ENCODE measurements at places on chromosomes 1 and 21.

GRCh38 chr1:56380531-56380930, 198.8 kb downstream of the PLPP3 start:
- DNase-seq: no peak

GRCh38 chr1:1925437-1926345, 6.6 kb upstream of the TMEM52 start:
- DNase-seq: no peak

DNA sequence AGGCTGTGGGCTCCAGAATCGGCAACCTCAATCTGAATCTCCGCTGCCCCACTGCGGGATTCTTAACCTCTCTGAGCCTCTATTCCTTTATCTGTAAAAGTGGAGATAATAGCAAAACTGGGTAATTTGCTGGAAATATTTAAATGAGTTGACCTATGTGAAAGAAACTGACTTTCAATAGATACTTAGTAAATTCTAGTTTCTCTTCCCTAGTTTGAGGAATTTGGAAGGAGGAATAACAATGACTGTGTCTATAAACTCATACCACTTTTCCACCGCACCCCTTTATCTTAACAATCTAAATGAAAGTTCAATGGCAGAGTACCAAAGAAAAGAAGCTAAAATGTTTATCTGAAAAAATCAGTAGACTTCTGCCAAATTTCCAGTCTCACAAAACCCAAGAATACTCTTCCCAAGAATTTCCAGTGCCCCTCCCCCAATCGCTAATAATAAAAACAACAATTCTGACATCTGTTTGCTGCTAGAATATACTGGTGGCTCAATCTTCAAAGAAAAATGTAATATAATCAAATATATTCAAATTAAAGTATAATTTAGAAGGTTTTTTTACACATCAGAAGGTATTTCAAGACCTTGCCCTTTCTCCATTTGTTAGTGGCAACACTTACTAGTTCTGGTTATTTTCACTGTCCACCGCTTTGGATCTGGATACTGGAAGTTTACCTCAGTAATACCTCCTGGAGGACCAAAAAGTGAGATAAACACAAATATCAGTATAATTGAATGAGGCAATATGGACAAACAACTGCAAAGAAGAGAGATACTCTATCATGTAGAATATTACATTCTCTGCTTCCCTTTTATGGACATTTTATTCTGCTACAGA, 171.2 kb downstream of the LTN1 start:
- no peak for DNase-seq

DNA sequence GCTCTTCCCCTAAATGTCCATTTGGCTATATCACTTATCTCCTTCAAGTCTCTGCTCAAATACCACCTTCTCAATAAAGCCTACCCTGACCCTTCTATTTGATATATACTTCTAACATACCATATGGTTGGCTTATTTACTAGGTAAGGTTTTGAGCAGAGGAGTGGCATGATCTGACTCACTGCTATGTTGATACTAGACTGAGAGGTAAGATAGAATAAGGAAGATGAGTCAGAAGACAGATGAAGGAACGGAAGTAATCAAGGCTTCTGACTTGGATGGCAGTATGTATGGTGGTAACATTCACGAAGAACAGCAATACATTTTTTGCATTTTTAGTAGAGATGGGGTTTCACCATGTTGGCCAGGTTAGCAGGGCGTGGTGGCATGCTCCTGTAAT, 4.8 kb upstream of the HRNR start:
- no peak for DNase-seq

DNA sequence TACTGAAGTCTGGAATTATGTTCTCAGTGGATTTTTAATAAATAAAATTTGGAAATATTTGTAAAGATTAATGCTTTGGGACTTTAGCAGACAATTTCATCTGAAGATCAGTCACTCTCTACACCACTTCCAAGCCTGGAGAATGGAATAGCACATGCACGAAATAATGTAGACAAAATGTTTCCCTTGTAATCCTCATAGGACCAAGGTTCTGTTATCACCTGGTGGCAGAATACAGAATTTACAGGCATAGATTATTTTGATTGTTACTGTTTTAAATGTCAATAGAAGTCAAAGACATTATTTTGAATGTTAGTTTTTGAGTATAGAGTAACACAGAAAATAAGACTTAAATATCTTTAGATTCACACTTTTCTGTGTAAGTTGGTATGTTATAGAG, 9.1 kb upstream of the ELAVL4 start:
- DNase-seq: no peak

- DNase-seq: no peak
Measured at GRCh38 chr1:227541796-227542152, 21.6 kb upstream of the ZNF678 start.

DNA sequence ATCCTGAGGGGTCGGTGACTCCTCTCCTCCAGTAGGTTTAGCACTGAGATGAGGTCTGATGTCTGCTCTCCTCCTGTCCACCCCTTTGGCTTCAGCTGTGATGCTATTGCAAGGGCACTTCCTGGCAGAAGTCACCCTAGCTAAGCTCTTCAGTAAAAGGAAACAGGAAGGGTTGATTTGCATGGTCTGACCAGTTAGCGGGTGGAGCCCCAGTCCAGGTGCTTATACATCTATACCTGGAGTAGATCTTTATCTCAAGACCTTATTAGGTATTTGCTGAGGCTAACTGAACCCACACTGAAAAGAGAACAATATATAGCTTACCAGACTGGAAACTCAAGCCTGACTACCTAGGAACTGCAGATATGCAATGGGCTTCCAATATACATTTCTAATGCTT, 28.9 kb upstream of the NFASC start:
- DNase-seq: no peak

DNA sequence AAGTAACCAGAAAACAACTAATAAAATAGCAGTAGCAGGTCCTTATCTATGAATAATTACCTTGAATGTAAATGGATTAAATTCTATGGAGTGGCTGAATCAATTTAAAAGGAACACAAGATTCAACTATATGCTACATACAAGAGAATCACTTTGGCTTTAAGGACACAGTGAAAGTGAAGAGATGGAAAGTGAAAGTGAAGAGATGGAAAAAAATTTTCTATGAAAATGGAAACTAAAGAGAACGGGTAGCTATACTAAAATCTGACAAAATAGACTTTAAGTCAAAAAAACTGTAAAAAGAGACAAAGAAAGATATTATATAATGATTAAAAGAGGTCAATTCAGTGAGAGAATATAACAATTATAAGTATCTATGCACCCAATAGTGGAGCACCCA, 54.7 kb downstream of the C1orf185 start:
- no peak for DNase-seq

DNA sequence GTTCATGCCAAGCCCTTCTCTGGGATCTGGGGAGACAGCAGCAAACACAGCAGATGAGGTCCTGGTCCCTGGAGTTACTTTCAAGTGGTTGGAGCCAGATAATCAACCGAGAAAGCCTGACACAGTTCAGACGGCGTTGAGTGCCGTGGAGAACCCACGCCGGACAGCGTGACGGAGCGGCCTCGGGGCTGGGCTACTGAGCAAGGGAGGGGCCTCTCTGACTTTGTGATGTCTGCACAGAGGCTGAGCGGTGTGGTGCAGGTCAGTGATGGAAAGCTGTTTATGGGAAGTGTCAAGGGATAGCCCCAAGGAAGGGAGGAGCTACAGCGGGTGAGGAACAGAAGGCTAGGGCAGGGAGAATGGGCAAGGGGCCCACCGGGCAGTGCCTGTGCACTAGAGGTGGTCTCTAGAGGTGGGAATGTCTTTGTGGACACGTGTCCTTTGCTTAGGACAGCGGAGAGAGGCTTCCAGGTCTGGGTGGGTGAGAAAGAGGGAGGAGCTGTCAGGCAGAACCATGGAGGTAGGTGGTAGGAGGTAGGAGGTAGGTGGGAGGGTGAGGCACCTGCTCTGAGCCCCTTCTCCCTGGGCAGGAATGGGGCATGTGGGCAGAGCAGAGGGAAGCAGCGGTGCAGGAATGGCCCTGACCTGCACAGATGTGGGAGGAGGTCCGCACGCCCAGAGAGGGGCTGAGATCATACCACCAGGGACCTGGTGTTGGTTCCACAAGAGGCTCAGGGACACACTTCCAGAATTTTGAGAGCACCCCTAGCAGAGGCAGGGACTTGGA, 62.8 kb downstream of the RUNX3 start:
- no peak for DNase-seq

DNA sequence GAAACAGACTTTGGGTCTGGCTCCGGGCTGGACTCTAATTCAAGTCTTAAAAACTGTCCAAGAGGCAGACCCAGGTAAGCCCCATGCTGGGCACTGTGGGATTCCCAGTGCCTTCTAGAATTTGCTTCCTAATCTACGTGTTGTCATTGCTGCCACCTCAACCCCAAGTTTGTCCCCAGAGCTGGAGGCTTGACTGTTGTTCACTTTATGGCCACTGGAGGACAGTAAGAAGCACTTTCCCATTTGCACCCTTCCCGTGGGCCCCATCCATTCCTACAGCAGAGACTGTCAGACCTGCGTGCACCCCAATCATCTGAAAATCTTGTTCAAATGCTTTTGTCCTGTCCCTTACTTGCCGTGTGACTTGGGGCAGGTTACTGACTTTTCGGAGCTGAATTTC, 29.4 kb upstream of the VASH2 start:
- peak; percentile 72 for DNase-seq

DNA sequence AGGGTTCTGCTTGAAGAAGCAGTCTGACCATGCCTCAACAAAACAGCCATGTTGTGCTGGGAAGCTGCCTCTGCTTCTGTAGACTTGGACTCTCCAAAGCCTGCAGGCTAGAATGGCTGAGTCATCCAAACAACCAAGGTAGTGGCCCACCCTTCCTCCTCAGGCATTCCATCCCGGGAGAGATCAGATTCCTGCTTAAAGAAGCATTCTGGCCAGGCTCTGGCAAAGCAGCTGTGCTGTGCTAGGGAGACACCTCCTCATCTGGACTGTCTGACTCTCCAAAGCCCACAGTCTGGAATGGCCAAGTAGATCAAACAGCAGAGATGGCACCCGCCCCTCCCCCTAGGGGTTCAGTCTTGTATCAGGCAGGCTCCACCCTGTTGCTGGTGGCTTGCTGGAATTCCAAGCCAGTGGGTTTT, 38.3 kb upstream of the F3 start:
- DNase-seq: peak; percentile 31

DNA sequence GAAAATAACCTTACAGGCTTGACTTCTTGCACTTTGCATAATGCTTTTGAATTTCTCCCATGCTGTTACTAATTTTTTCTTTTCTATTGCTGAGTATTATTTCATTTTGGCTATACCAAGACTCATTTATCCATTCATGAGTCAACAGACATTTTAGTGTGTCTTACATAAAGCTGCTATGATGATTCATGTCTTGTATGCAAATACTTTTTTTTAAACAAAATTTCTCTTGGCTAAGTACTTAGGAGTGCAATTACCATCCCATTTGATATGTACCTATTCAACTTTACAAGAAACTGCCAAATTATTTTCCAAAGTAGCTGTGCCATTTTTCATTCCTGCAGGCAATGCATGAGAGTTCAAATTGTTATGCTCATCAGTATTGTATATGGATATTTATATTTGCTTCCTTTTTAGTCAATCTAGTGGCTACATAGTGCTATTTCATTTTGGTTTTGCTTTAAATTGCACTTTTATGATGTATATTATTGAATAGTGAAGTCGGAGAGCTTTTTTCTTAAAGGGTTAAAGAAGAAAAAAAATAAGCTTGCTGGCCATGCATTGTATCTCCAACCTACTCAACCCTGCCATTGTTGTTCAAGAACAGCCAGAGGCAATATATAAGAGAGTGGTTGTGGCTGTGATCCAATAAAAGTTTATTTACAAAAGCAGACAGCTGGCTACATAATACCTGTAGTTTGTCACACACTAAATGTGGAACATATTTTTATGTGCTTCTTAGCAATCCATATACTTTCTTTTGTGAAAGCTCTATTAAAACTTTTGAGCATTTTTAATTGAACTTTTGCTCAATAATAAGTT, 862.8 kb downstream of the KCNT2 start:
- DNase-seq: no peak

GRCh38 chr21:34073749-34074282, 438 bp downstream of the MRPS6 start:
- peak; percentile 69 for DNase-seq

DNA sequence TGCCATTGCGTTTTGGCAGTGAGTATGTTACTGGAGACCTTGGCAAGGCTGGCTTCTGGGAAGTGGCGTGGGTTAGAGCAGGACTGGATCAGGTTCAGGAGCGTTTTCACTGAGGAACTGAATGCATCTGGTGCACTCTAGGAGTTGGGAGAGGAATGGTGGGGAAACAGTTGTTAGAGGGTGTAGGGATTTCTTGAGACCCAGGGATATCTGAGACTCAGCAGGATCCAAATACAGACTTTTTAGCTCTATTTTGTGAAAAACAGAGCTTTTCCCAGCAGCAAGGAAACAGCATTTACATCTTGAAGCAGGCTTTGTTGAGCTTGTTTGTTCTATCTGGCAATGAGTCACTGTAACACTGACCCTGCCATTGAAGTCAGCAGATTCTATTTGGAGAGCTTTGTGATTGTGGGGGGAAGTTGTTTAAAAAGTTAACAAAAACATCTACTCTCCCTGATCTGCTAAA, 56.9 kb upstream of the NRIP1 start:
- DNase-seq: no peak

DNA sequence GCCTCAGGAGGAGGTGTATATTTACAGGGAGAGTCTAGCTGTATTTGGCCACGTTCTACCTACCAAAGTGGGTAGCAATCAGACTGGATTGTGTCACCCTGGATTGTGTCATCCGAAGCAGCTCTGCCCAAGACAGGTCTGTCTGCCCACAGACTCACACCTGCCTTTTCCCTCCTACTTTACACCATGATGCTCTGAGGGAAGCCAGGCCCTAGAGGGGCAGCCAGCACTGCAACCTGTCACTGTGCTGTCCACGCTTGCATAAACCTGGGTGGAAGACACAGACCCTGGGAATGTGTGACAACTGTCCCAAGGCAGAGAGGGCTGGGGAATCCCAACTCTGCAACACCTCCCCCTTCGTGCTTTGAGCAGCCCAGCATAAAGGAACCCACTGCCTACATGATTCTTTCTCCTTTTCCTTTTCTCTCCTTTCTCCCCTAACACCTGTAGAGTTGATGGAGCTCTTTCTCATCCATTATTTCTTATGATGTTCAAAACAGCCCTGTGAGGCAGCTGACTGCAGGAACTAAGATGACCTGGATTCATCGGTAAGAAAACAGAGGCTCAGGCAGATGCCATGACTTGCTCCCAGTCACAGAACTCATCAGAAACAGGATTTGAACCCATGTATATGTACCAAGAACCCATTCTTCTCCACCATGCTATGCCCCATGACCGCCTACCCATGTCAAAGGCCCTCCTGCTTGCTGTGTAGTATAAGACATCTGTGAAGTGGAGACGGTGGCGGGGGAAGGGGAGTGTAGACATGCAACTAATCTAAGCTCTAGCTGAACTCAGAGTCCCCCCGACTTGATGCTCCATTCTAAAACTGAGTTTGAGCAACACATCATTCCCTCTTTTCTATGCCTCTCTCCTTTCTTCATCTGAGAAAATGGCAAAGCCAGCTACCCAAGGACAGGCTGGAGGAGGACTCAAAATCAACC, 55.9 kb downstream of the ITPKB start:
- no peak for DNase-seq
